Cardiac fibroblast (primary cell): ENCODE measurements at places on chromosomes 1 and 21.
A peak's percentile ranks its signal among the peaks of the same experiment; 100 is the strongest.

DNA sequence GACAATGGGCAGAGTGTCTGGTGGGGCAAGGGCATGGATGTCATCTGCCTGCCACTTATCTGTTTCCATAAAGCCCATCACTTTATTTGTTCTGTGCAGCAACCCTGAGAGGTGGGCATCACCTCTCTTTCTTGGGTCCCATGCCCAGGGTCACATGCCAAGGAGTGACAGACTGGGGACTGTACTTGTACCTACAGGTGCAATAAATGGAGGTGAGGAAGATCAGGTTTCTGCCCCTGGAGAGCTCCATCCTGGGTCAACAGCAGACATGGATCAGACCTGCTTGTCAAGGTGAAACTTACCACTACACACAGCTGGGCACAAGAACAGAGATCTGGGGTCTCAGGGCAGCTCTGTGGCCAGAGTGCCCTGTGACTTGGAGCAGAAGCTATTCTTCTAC, 18.4 kb upstream of the PRDM16 start:
- DNase-seq: no peak

DNA sequence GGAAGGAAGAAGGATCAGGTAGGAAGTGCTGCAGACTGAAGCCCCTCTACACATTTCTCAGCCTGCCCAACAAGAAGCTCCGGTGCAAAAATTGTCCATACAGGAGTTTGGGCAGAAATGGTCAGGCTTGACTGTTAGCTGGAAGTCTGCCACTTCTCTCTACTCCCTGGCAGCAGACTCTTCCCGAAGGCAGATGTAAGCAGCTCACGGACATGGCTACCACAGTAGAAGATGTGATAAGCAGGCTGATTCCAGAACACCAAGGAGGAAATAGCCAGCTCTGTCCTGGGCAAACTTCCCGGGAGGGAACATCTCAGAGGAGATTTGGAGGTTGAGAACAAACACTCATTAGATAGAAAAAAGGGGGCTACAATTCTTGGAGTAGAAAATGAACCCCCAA, 52.6 kb downstream of the TRABD2B start:
- no peak for DNase-seq

GRCh38 chr21:43639470-43640353, 19.6 kb downstream of the HSF2BP start:
- peak; percentile 92 for DNase-seq

DNA sequence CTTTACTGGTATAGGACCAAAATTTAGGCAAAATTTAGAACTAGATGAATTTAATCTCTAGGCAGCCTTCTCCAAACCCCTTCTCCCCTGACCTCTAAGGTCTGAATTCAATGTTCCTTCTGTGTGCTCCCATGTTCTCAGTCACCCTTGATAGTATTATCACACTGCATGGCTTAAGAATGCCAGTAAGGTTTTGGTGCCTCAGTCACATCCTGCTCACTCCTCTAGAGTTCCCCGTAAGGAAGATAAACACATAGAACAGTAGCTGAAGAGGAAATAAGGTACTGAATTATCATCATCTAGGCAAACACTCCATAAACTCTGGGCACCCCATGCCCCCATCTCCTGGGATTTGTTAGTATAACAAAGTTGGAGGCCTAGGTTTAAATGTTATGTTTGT, 18.2 kb downstream of the PRRX1 start:
- DNase-seq: peak; percentile 51

GRCh38 chr1:36621531-36621930, 138.8 kb upstream of the CSF3R start:
- DNase-seq: no peak

- peak; percentile 7 for DNase-seq
These were observed 396.7 kb upstream of the DAB1 start for GRCh38 chr1:57820356-57821095.

DNA sequence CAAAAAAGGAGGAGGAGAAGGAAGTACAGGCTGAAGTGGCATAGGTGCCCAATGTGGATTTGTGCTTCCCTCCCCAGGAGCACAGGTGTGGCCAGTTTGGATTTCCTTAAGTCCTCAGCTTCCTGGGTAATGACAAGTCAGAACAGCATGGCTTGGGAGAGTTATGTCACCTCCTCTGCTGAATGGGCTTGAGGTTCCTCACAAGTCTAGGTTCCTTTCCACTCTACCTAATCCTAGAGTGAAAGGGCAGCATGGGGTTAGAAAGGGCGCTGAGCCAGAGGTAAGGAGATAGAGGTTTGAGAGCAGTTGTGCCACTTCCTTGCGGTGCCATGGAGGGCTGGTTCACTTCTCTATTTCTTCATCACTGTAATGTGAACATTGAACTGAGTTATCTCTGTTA, 35.5 kb upstream of the IL20 start:
- no peak for DNase-seq

DNA sequence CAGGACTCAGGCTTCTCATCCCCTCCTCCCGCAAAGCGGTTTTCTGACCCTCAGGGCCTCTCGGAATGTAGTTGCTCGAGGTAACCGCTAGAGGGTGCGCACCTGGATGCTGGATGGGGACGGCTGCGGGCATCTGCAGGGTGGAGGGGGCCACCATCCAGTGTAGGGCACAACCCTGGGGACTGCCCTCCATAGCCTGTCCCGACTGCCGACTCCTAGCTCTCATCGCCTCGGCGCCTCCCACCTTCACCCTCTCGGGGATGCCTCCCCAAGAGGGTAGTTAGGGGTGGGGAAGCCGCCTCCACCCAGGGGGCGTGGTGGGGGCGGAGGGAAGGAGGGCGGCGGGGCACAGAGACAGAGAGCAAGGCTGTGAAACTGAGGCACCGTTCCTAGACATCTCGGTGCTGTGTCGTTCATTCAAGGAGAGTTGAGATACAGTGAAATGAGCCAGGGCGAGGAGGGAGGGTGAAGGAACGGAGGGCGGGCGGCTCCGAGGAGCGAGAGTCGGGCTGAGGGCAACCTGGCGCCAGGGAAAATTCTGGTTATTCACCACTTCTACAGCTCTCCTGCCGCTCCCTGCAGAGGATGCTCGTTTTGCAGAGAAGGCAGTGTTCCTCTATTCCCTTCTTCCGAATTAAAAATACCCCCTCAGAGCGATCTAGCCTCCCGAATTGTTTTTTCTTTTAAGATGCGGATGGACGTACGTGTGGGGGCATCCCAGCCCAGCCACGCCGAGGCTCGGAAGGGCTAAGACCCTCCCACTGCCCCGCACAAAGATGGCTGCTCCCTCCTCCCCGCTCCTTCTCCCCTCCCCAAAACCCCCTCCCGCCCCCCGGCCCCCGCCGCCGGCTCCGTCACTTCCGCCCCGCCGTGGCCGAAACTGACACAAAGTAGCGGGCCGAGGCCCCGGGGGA, at the start of gene ATP8B2:
TSS of gene ATP8B2 (plus strand) at position 857 of the 914 bp plus-strand sequence. CDS start 2,617 bp downstream, outside the sequence.
- peak; percentile 78 for DNase-seq

DNA sequence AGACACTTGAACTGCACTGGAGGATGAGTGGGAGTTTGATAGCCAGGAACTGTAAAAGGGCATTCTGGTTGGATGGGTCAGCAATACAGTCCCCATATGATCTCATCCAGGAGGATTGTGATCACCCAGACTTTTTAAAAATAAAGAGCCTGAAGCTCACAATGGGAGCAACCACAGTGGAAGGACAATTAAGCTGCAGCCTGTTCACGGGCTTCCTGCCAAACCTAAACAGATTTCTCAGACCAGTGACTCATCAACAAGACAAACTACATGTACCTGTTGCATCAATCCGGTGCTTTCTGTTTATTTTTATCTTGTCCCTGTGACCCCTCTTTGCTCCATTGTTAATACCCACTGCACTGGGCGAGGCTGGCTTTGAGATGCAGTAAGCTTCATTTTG, 52.3 kb downstream of the PAPPA2 start:
- peak; percentile 48 for DNase-seq

DNA sequence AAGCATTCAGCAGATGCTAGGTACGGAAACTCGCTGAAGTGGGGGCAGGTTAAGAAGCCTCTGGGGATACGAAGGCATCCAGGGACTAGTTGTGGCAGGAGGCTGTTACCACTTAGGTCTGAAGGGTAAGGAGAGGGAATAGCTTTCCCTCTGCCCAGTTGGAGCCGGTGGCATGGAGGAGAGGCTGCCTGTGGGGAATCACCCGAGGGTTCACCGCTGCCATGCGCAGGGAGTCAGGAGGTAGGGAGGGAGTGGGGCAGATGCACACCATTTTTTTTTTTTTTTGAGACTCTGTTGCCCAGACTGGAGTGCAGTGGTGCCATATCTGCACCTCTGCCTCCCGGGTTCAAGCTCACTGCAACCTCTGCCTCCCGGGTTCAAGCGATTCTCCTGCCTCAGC, 6.1 kb downstream of the PCSK9 start:
- no peak for DNase-seq

GRCh38 chr1:109944541-109944940, 33.9 kb downstream of the CSF1 start:
- DNase-seq: no peak

- no peak for DNase-seq
These were observed 2.6 kb upstream of the RORC start for GRCh38 chr1:151834239-151834638.

DNA sequence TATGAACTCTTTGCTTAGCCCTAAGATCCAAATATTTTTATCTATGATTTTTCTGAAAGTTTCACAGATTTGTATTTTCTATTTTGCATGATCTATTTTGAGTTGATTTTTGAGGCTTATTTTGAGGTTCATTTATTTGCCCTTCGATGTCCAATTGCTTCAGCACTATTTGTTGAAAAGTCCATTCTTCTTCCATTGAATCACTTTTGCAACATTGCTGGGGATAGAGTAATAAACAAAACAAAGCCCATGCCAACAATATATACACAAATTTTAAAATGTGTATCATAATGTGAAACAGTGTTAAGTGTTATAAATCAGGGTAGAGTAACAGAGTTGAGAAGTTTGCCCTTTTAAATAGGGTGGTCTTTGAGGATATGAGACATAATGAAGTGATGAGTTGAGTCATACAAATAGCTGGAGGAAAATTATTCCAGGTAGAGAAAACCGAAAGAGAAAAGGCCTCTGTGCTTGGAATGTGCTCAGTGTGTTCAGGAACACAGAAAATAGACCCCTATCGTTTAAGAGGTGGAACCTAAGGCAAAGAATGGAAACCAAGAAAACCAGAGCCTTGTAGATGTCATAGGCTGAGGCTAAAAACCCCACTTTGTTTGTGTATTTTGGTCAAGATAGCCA, 172.7 kb upstream of the NR5A2 start:
- DNase-seq: no peak

DNA sequence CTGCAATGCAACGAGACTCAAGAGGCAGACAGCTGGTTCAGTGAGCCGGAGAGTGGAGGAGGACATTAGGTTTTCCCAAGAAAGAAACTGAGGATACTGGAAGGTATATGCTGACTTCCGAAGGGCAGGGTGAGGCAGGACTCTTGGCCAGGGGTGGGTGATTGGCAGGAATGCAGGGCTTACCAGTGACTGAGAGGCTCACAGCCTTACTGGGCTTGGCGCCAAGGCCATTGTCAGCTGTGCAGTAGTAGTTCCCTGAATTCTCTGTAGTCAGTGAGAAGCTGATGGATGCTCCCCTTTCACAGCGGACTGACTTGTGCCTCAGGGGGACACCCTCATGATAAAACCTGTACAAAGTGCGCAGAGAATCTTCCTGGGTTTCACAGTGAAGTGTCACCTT, 9.6 kb downstream of the FCRL5 start:
- DNase-seq: no peak

DNA sequence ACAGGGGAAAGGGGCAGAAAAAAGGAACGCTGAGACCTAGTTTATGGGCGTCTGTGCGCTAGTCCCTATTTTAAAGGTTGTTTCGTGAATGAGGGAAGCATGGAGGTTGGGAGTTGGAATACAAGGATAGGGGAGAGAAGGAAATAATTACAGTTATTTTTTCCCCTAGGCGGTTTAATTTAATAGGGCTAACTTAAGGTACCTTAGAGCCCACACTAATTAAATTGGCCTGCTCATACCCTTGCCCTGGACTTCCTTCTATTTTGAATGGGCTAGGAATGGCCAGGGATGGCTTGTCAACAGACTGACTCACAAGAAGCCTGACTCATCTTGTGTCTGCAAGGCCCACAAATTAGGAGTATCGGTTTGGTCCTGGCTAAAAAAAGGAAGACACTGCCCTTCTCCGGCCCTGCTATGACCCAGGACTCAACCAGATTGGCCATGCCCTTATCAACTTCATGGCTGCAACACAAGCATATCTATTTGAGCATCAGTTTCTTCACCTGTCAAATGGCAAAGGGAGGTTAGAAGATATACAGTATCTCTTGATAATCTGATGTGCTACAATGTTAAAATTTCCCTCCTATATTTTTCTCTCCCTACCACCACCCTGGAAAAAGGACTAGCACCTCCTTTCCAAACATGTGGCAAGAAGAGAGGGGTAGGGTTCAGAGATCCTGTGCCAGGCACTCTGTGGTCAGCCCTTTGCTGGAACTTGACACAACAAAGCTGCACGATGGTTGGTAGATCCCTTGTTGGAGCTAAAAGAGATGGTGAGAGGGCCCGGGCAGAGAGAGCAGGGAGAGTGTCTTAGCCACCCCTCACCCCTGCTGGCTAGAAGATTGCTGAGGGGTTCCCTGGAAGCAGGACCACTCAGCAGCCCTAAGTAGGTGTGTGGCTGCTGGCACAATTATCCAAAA, 2.2 kb upstream of the SSBP3 start:
- DNase-seq: peak; percentile 90

DNA sequence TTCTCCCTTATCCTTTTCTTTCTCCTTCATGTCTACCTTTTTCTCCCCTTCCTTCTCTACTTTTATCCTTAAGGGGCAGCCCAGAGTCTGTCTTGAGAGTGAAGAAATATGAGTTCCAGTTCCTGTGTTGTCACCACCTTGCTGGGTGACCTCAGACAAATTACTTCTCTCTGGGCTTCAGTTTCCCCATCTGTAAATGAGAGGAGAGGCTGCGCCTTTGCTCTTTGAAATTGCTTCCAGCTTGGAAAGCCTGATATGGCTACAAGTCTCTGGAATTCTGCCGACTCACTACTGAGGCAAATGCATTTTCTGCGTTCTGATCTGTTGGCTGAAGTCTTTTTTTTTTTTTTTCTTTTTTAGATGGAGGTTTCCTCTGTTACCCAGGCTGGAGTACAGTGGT, 119.2 kb downstream of the SYF2 start:
- DNase-seq: no peak

DNA sequence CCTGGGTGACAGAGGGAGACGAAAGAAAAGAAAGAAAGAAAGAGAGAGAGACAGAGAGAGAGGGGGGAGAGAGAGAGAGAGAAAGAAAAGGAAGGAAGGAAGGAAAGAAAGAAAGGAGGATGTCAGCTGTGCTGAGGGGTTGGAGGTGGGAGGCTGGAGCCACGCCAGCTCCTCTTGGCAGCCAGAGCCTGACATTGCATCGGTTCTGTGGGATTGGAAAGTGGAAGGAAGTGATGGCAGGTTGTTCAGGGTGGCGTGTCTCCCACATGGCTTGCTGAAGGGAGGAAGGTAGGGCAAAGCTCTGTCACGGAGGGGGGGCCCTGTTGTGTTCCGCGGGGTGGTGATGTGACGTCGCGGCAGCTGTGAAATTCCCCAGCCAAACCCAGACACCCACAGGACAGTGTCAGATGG, 30.7 kb downstream of the EIF2D start:
- no peak for DNase-seq

- DNase-seq: no peak
These were observed 67.1 kb downstream of the PTPRU start for GRCh38 chr1:29303201-29304024.

DNA sequence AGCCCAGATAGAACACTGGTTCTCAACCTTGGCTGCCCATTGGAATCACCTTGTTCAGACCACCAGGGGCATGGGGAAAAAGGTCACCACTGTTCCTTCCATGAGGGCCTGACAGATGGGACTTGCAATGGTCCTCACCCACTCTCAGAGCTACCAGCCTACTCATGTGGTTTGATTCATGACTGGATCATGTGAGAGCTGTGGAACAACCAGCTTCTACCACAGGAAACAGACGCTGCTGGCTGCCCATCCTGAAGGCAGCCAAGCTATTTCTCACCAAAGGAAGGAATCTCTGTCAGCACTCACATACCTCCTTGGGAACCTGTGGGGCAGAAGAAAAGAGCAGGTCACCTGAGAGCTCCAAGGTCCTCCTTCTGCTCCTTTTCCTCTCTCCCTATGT, 53.6 kb downstream of the CAPN8 start:
- no peak for DNase-seq
